Spleen (tissue), 13 donors: ENCODE measurements at places on chromosomes 12 and 14.

DNA sequence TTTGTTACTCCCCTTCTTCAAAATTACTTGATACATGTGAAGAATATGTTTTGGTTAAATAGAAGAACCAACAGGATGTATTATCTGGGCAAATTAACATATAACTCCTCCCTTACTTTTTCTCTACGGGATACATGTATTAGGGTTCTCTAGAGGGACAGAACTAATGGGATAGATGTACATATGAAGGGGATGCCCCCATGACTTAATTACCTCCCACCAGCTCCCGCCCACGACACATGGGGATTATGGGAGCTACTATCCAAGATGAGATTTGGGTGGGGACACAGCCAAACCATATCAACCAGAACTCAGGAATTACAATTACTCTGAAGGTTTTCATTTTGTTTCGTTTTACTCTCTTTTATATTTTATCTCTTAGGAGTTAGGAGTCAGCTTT, 41.3 kb downstream of the VRK1 start:
- H3K27me3 ChIP-seq, result no peaks in the 10 kb centered on the region
- DNase-seq, result no peak
- peaks cover 85% of the 10 kb centered on the region for H3K36me3 ChIP-seq
- no peak overlapping the region for H3K27ac ChIP-seq

GRCh38 chr12:114396869-114397719, 8.8 kb downstream of the TBX5 start:
- H3K4me1 ChIP-seq, result no peaks in the 10 kb centered on the region
- no peak for DNase-seq
- H3K4me3 ChIP-seq, result no peak overlapping the region
- H3K27ac ChIP-seq, result no peak overlapping the region

DNA sequence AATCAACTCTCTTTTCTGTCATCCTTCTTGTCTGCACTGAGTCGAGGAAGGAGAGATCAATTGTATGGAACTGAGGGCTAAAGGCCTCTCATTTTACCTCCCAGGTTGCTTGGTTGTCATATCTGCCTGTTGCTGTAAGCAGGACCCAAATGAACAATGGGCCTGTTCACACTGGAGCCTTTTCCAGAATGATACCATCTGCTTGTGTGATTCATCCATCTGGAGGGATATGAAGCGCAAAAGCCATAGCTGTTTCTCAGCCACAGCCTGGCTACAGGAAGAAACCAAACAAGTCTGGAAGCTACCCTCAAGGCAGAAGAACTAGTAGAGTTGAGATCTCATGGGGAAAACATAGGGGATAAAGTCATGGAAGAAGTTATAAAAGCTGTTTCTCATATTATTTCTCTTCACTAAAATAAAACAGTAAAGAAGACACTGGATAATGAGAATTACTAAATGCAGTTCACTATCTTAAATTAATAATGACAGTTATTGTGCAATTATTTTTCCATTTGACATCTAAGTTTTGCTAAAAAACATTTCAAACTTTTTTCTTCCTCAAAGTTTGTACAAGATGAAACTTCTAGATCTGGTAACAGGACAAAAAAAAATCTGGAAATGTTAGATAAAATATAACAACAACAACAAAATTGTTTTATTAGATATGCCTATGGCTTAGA, 106.3 kb downstream of the SPTSSA start:
- no peaks in the 10 kb centered on the region for H3K36me3 ChIP-seq
- no peak overlapping the region for H3K27ac ChIP-seq
- no peak for DNase-seq

DNA sequence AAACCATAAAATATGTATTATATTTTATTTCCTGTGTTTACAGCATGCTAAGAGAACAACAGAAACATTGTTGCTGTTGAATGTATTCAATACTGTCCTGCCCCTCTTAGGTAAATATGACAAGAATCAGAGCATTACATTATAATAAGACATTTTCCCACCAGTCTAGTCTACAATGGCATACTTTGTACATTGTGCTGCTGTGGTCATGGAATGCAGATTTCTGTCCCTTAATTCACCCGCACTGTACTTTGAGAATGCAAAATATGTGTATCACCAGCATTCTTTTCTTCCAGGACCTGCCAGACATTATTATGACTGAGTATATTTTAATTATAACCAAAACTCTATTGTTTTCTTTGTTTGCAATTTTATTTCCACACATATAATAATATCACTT, 16.5 kb upstream of the OR10AD1 start:
- H3K4me1 ChIP-seq, result no peaks in the 10 kb centered on the region
- no peaks in the 10 kb centered on the region for H3K27me3 ChIP-seq
- H3K36me3 ChIP-seq, result no peaks in the 10 kb centered on the region
- DNase-seq, result no peak
- H3K27ac ChIP-seq, result no peak overlapping the region
- no peak overlapping the region for H3K4me3 ChIP-seq

- no peaks in the 10 kb centered on the region for H3K27me3 ChIP-seq
- DNase-seq, result no peak
- peaks cover 45% of the 10 kb centered on the region for H3K4me1 ChIP-seq
- H3K4me3 ChIP-seq, result no peak overlapping the region
Observed at GRCh38 chr14:103727313-103727980, 11.8 kb downstream of the ZFYVE21 start.

DNA sequence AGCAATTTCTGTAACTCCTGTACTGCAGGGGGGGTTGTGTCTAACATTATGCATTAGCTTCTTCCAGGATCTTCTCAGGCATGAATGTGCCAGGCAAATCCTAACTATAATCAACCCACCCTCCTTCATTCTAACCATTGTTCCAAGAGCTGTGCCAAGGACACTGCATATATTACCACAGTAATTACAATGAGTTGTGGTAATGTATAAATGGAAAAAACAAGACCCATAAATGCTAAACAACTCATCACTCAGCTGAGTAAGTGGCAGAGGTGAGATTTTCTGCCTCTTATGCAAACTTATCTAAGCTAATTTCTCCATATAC, 80.6 kb downstream of the PRKD1 start:
- H3K4me3 ChIP-seq, result no peak overlapping the region
- no peak overlapping the region for H3K27ac ChIP-seq
- no peaks in the 10 kb centered on the region for H3K27me3 ChIP-seq
- no peaks in the 10 kb centered on the region for H3K4me1 ChIP-seq
- no peaks in the 10 kb centered on the region for H3K36me3 ChIP-seq
- no peak for DNase-seq

DNA sequence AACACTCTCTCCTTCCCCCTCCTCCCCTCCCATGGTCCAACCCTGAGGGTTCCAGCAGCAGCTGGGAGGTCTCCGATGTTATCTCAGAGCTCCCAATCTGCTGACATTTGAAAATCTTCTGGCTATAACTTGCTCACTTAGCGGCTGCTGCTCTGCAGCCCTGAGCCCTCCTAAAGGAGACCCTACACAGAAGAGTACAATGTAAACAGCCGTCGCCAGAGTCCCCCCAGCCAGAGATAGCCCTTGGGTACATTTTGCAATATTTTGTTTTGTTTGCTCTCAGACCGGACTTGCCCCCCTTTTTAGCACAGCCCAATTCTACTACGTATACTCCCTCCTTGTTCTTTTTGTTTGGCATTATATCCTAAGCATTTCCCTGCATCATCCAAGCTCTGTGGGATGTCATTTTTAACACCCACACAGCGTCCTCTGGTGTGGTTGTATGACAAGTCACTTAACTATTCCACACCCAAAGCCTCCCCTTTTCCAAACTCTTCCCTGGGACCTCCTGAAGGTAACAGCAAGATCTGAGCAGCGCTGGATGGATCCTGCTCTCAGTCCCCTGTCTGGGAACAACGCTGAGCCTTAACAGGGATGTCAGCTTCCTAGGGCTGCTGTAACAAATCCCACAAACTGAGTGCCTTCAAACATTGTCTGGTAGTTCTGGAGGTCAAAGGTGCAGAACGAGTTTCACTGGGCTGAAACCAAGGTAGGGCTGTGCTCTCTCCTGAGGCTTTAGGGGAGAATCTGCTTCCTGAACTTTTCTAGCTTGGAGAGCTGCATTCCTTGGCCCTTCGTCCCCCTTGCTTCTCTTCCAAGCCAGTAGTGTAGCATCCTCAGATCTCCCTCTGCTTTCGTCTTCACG, 25.3 kb upstream of the TCL1B start:
- DNase-seq, result no peak
- H3K36me3 ChIP-seq, result no peaks in the 10 kb centered on the region
- no peak overlapping the region for H3K4me3 ChIP-seq
- H3K27ac ChIP-seq, result no peak overlapping the region
- peaks cover 25% of the 10 kb centered on the region for H3K27me3 ChIP-seq
- H3K4me1 ChIP-seq, result peaks cover 7% of the 10 kb centered on the region

DNA sequence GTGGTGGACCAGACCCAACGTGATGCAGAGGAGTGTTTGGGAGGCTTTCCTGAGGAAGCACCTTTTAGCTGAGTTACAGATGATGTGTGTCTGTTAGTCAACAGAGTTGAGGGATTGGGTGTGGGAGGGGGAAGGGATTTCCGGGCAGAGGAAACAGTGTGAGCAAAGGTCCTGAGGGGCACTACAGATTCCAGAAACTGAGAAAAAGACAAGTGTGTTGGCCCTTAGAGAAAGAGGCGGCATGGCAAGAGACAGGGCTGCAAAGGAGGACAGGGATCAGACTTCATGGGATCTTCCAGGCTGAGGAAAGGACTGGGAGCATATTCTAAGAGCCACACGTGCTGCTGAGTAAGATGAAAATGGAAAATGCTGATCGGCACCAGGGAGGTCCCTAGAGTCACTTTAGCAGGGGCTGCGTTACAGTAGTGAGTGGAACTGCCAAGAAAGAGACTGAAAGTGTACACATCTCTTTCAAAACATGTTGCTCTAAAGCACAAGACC, 9.4 kb upstream of the RPS6KL1 start:
- no peaks in the 10 kb centered on the region for H3K36me3 ChIP-seq
- H3K27ac ChIP-seq, result no peak overlapping the region
- H3K4me3 ChIP-seq, result no peak overlapping the region
- no peaks in the 10 kb centered on the region for H3K27me3 ChIP-seq
- DNase-seq, result no peak
- H3K4me1 ChIP-seq, result no peaks in the 10 kb centered on the region
